Activated CD4-positive, alpha-beta T cell treated with anti-CD3 and anti-CD28 coated beads, Interleukin-2, amount 50 U/mL, for 48 hours (primary cell): ENCODE measurements at places on chromosomes 1 and 21.

DNA sequence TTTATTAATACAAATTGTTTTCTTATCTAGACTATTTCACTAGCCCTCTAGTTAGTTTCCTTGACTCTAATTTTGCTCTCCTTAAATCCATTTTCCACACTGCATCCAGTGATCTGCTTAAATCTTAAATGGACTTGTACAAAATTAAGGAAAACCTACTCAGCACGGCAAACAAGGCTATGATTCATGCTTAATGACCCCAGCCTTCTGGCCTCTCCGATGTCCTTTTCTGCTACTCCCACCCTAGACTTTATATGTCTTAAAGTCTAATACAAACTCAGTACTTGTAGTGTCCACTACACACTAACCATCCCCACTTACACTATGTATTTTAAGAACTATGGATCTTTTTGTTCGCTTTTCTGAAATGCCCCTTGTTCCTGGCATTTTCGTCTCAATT, 2.2 kb downstream of the TMED5 start:
- DNase-seq: no peak

GRCh38 chr1:200258447-200259375, 151.1 kb downstream of the ZNF281 start:
- DNase-seq: no peak

- DNase-seq: no peak
Observed at GRCh38 chr1:24786191-24786590, 40.9 kb downstream of the CLIC4 start.

GRCh38 chr1:3466366-3467075, 12.1 kb downstream of the ARHGEF16 start:
- DNase-seq: no peak

GRCh38 chr1:54872036-54872331, 15.0 kb downstream of the DHCR24 start:
- DNase-seq: no peak

GRCh38 chr1:186899577-186899976, 70.8 kb downstream of the PLA2G4A start:
- DNase-seq: no peak

- DNase-seq: no peak
Observed at GRCh38 chr21:14947613-14948160, 117.1 kb downstream of the NRIP1 start.

- no peak for DNase-seq
Observed at GRCh38 chr1:43344267-43344850, 6.7 kb downstream of the MPL start.

DNA sequence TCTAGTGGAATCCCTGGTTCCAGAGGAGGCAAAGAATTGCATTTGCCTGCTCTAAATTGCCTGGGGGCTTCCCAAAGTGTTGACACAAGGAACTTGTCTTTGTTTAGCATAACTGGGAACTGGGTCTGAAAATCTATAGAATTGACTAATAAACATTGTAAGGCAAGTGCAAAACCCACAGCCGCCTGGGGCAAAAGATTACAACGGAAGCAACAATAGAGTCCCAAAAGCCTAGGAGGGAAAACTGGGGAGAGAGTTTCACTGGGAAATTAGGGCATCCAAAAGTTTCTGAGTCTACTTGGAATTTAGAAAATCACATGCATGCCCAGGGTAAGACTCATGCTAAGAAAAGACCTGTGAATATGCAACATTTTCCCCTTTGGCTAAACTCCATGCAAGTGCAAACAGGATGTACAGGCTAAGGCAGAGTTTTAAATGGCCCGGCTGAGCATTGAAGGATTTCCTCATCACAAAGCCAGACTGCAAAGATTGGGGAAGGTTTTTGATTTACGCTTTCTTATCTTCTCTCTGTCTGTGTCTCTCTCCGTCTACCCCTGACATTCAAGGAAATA, 725.3 kb upstream of the NCAM2 start:
- no peak for DNase-seq
